ENCODE measurements at places on chromosomes 12 and 14.

DNA sequence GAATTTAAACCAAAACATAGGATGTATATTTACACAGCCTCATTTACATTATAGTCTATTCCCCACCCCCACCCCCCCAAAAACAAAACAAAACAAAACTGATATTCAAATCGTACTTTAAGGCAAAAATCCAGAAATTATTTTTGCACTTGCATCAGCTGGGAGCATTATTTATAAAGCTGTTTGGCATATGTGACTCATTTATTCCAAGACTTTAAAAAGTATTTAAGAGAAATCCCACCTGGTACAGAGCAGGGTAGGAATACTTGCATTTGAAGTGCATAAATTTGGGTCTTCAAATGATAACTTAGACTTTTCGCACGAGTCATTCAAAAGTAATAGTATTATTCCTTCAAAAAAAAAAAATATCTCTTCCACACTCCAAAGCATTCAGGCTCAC, 1.1 kb downstream of the KLHL28 start:
- no peaks in the 10 kb centered on the region for H3K27me3 ChIP-seq
- H3K27ac ChIP-seq = no peak overlapping the region
- H3K4me1 ChIP-seq = no peaks in the 10 kb centered on the region
- peak overlapping the region; percentile 96 for H3K4me3 ChIP-seq

DNA sequence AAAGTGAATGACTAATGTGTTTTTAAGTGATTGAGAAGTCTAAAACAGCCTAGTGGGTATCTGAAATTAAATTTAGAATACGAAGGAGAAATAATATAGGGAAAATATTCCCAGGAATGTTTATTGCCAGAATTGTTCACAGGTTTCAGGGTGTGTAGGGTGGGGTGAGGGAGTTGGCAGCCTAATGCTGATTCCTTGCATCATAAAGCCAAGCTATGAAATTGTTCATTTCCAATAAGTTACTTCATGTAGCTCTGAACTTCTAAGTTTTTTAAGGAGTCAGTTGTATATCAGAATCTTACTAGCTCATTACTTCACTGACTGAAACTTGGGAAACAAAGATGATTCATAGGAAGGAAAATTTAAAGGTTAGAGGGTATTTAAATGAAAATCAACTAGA, 56.4 kb downstream of the RAB35 start:
- H3K27ac ChIP-seq = no peak overlapping the region
- H3K4me3 ChIP-seq = no peak overlapping the region
- no peaks in the 10 kb centered on the region for H3K4me1 ChIP-seq
- no peaks in the 10 kb centered on the region for H3K36me3 ChIP-seq
- no peaks in the 10 kb centered on the region for H3K27me3 ChIP-seq

DNA sequence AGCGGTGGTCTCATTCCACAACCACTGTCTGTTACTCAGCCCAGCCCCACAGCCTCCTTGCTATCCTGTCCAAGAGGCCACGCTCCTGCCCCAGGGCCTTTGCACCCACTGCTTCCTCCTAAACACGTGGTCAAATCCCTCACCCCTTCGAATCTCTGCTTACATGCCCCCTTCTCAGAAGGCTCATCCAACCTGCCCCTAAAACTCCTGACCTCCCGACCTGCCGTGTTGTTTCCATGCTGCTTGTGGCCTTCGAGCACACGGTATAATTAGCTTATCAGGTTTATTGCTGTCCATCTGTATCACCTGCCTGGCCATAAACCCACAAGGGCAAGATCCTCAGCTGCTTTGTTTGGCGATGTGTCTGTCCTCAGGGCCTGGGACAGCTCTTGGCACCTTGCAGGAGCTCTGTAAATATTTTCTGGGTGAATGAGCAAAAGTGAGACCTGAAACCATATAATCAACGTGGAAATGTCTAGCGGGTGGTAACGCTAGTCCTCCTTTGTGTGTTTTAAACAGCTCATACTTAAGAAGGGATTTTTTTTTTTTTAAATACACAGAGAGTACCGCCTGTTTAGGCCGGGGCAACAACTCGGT, 36.0 kb downstream of the SCARB1 start:
- H3K27me3 ChIP-seq = no peaks in the 10 kb centered on the region
- H3K4me3 ChIP-seq = no peak overlapping the region
- no peaks in the 10 kb centered on the region for H3K36me3 ChIP-seq

DNA sequence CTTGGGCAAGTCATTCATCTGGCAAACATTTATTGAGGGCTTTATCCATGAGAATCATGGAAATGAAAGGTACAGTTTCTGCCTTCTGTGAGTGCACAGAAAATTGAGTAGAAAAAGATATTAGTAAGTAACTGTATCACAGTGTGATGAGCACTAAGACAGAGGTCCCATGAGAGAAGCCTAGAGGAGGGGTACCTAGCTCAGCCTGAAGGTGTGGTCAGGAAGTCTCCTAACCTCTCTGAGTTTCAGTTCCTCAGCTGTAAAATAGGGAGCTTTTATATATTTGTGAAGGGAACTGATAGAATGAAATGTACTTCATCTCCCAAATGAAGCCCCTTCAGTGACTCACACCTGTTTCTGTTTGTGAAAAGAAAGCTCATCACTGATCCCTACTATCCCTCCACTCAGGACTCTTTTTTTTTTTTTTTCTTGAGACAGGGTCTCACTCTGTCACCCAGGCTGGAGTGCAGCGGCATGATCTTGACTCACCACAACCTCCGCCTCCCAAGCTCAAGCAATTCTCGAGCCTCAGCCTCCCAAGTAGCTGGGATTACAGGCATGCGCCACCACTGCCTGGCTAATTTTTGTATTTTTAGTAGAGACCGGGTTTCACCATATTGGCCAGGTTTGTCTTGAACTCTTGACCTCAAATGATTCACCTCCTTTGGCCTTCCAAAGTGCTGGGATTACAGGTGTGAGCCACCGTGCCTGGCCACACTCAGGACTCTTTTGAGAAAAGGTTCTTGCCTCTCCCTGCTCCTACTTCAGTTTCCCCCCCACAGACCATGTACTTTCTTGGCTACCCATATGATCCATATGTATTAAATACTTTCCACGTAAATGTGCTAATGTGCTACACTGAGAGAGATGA, 93.7 kb upstream of the FUT8 start:
- H3K4me3 ChIP-seq = no peak overlapping the region
- H3K36me3 ChIP-seq = no peaks in the 10 kb centered on the region
- DNase-seq = no peak
- H3K27ac ChIP-seq = no peak overlapping the region

GRCh38 chr14:44657696-44658388, 150.8 kb upstream of the FSCB start:
- DNase-seq = no peak
- H3K27me3 ChIP-seq = no peaks in the 10 kb centered on the region
- no peaks in the 10 kb centered on the region for H3K4me1 ChIP-seq

- no peak overlapping the region for H3K4me3 ChIP-seq
- no peak for DNase-seq
- H3K27me3 ChIP-seq = no peaks in the 10 kb centered on the region
- no peaks in the 10 kb centered on the region for H3K36me3 ChIP-seq
Measured at GRCh38 chr14:31479027-31479426, 8.8 kb downstream of the GPR33 start.

DNA sequence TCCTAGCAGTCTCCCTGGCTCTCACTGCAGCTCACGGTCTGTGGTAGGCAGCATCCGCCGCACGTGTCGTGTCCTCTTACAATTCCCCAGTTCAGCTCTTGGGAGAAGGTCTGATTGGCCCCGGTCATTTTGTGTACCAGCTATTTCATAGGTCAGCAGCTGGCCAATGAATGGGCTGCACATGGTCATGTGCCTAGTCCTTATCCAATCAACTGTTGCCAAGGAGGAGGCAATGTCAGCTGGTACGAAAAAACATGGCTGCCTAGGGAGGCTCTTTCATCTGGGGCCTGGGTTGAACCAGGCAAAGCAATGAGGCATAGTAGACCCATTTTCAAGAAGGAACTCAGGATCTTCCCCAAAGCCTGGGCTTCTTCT, 46.1 kb downstream of the RNFT2 start:
- DNase-seq = no peak
- no peaks in the 10 kb centered on the region for H3K27me3 ChIP-seq

DNA sequence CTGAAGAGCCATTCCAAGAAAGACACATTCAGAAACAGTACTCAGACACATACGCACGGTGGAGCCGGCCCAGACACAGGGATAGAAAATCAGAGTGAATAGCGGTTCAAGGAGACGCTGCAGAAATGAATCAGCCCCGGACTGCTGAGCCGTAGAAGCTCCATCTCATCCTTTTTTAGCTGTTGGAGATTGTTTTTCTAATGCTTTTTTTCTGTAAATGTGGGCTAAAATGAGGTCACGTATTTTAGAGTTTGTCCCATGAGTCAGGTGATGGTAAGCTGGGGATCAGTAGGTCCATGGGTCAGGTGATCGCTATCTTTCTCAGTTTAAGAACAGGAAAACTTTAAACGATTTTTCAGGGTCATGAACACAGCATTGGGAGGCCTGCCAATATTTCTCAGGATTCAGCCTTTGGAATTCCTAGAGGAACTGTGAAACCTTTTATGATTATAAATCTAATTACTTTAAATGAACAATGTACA, 202.4 kb downstream of the ITPR2 start:
- H3K36me3 ChIP-seq = no peaks in the 10 kb centered on the region
- DNase-seq = no peak
- H3K27ac ChIP-seq = no peak overlapping the region
- H3K27me3 ChIP-seq = no peaks in the 10 kb centered on the region
- no peaks in the 10 kb centered on the region for H3K4me1 ChIP-seq
- H3K4me3 ChIP-seq = no peak overlapping the region

DNA sequence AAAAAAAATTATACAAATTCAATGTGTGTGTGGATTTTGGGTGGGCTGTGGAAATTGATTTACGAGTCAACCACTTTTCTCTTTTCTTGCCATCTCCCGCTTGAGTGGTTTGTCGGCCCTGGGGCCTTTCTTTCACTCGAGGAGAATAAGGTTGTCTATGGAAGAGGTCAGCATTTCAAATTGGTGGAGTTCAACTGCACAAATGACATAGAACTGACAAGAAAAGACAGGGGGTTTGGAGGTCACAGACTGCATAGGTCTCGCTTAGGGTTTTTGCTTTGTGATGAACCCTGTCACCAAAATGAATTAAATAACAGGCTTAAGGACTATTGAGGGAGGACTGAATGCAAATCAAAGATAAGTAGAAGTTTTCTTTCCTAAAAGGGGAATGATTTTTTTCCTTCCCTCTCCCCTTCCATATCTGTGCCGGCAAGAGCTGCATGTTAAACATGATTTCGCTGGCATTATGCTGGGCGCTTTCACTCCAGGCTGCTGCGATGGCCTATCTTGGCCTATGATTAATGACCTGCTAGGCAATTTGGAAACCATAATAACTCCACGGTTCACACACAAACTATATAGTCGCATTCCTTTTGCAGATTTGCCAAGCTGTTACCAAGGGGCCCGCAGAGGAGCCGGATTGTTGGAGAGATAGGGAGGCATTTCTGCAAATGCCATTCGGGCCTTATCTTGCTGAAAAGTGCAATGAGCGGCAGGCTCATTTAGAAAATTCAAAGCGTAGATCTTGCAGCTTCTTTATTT, 20.7 kb downstream of the ASCL1 start:
- H3K4me3 ChIP-seq = no peak overlapping the region
- no peak overlapping the region for H3K27ac ChIP-seq
- no peaks in the 10 kb centered on the region for H3K36me3 ChIP-seq
- no peaks in the 10 kb centered on the region for H3K27me3 ChIP-seq
- no peak for DNase-seq
- no peaks in the 10 kb centered on the region for H3K4me1 ChIP-seq

DNA sequence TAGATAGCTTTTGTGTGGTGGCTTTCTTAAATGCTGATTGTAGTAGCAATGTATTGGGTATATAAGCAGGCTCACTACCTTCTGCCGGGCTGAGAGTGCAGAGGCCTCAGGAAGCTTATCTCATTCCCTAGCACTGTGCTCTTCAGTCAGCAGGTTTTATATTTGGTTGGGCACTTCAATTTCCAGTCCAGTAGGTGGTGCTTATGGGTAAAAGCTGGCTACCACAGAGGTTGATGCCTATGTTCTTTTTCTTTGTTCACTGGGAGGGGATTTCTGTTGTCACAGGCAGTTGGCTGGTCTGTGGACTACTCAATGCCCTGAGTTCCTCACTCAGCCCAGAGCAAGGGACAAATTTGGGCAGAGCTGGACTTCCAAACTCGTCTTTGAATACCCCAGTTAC, 43.0 kb upstream of the GLIPR1 start:
- no peaks in the 10 kb centered on the region for H3K27me3 ChIP-seq
- H3K4me1 ChIP-seq = no peaks in the 10 kb centered on the region
- H3K36me3 ChIP-seq = no peaks in the 10 kb centered on the region

DNA sequence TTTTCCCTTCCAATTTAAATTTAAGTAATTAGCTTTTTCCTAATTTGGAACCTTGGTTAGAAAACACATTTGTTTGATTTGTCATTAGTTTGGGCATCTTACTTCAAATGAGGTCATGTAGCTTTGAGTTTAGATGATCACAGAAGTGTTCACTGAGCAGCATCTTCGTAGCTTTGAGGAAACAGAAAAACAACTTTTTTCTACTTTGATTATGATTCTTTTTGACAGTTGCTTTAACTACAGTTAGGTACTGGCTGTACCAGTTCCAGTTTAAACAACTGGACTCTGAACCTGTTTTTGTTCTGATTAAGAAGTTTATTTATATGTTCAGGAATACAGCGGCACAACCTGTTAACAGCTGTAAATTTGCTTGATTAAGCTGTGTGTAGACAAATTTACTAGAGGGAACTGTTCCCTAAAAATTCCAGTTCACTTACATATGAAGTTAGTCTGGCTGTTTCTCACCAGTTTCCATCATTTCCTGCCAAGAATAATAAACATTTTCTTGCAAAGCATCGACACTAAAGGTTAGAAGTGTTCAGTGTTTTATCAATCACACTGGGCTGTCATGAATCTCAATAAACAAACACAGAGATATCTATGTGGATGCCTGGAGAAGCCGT, 191.9 kb downstream of the RAD51B start:
- H3K36me3 ChIP-seq = no peaks in the 10 kb centered on the region
- no peak for DNase-seq
- H3K27ac ChIP-seq = no peak overlapping the region

GRCh38 chr12:288687-289086, 26.1 kb upstream of the SLC6A13 start:
- no peak for DNase-seq
- no peaks in the 10 kb centered on the region for H3K27me3 ChIP-seq
- H3K4me1 ChIP-seq = no peaks in the 10 kb centered on the region
- peaks cover 32% of the 10 kb centered on the region for H3K36me3 ChIP-seq
- H3K4me3 ChIP-seq = no peak overlapping the region

- DNase-seq = no peak
- no peak overlapping the region for H3K27ac ChIP-seq
- H3K36me3 ChIP-seq = no peaks in the 10 kb centered on the region
Measured at GRCh38 chr12:66662179-66662578, 16.7 kb downstream of the GRIP1 start.

- no peaks in the 10 kb centered on the region for H3K27me3 ChIP-seq
- H3K4me1 ChIP-seq = no peaks in the 10 kb centered on the region
- no peak overlapping the region for H3K27ac ChIP-seq
Measured at GRCh38 chr14:75542588-75543091, 20.4 kb downstream of the BATF start.

DNA sequence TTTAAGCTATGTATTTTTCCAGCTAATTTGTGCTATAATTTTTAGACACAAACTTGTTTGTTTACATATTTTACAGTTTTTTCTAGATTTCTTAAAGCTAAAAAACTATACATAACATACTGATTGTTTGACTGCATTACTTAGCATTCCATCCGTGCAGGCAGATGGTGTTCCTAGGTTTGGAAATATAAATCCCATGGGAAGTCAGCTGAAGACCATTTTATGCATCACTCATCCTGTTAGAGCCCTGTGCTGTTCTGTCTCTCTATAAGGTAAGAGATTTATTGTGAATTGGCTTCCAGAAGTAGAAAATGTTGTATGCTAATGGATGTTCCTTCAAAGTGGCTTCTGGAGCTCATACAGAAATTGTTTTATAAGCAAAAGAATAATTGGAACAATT, 31.1 kb downstream of the RMST start:
- no peak overlapping the region for H3K4me3 ChIP-seq
- H3K27me3 ChIP-seq = no peaks in the 10 kb centered on the region
- no peak overlapping the region for H3K27ac ChIP-seq
- no peaks in the 10 kb centered on the region for H3K4me1 ChIP-seq
- no peak for DNase-seq
